NCI-H774 (cell line): ENCODE measurements at places on chromosomes 4 and X.

DNA sequence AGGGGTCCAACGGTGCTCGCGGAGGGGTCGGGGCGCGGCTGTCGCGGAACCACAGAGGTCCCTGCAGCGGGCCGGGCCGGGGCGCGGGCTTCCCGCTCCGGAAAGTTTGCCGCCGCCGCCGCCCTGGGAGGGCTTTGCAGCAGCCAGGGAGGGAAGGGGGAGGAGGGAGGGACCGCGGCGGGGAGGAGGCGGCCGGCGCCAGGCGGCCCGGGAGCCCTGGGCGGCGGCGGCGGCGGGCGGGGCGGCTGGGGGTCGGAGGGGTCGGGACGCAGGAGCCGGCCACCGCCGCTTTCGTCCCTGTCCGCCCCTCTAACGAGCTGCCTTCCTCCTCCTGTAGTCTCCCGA lies 375 bp downstream of the FGFR3 start:
- no peak for DNase-seq

- no peak for DNase-seq
These were observed 24.8 kb downstream of the KLHL15 start for GRCh38 chrX:24002167-24002566.

GRCh38 chrX:132463411-132463810 lies 25.4 kb downstream of the MBNL3 start:
- DNase-seq: no peak

GRCh38 chr4:150874338-150875226 lies 140.5 kb downstream of the LRBA start:
- no peak for DNase-seq

DNA sequence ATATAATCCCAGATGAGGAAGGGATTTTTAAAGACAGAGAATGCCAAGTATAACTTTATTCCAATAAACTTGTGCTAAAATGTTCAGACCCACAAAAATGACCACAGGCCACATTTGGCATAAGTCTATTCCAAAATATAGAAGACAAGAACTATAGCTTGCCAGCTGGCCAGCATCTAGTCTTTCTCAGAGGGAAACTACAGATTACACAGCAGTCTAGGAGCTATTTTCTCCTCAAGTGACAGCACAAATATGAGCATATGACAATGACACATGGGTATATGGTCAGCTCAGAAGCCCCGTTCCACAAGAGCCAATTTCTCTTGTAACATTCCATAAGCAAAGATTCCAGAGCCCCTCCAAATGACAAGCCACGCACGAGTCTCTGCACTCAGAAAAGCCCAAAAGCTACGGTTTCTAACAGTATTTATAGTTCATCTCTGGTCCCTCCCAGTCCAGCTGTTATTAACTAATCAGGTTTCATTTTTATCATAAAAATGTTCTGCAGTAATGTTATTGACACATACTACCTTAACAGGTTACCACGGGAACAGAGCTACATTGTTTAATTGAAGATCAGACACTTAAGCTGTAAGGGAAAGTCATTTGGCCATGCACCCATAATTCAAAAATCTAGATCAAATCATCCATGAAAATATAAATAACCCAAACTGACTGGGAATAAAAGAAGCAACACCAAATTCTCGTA lies 70.3 kb downstream of the RAB28 start:
- DNase-seq: no peak

DNA sequence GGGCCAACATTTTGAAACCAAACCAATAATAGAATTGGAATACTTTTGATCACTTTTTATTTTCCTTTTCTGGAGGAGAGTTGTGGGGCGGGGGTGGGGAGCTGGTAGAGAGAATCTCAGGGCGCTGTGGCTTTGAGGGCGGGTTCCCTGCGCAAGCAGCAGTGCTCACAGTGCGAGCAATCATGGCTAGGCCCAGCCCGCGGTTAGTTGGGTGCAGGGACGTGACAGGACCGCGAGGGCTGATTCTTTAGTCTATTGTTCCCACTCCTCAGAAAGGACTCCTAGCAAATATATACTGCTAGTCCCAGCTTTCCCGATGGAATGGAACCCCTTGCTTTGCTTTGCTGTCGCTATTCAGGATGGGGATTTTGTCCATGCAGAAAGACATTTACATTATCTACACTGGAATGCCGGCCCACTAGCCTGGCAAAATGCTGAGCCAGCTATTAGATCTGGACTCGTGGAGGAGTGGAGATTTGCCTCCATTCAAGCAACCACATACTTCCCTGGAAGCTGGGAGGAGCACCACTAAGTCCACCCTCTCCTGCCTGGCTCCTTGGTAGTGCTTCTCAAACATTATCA lies 23.9 kb upstream of the APLN start:
- DNase-seq: no peak

GRCh38 chr4:54417476-54417875 lies 188.4 kb downstream of the PDGFRA start:
- no peak for DNase-seq

DNA sequence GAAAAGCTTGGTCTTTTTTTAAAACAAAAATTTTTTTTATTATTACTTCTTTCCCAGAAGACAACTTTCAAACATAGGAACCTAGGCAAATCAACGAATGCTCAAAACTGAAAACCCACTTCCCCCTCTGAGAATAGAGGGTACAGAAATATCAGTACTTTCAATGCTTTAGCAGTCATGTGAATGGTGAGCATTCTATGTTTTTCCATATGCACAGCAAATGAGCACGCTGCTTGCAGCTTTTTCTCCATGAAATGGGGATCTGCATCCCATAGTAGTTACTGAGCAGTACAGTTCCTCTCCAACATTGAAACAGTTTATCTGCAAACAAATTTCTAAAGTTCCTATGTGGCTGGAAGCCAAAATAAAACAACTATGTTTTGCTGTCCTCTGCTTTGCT lies 108.4 kb upstream of the BMP2K start:
- no peak for DNase-seq
